CD4-positive, alpha-beta T cell (primary cell): ENCODE measurements at places on chromosomes 3 and 15.

GRCh38 chr3:194329583-194329965 lies 21.6 kb downstream of the CPN2 start:
- DNase-seq: no peak

DNA sequence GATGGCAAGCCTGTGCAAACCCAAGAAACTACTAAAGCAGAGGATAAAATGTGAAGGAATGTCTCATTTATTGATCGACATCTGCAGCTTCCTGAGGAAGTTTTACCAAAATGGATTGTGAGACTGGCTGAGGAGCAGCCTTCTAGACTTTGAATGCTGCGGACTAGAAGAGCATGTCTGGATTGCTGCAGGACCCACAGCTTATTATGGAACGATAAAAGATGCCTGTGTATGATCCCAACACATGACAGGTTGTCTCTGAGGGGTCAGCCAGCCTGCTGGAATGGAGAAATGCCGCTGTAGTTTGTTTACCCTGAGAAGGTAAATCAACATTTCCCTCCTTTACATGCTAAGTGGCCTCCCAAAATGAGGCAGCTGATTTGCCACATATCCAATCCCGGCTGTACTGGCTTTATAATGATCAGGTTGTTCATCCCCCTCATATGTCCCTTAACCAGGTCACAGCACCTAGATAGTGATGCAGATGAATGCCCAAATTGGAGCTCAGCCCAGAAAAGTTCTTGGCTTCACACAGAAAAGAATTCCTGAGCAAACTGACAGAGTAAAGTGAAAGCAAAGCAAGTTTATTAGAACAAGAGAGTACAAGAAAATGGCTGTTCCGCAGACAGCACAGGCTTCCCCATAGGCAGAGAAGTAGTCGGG lies 63.9 kb downstream of the IL12A start:
- DNase-seq: no peak

DNA sequence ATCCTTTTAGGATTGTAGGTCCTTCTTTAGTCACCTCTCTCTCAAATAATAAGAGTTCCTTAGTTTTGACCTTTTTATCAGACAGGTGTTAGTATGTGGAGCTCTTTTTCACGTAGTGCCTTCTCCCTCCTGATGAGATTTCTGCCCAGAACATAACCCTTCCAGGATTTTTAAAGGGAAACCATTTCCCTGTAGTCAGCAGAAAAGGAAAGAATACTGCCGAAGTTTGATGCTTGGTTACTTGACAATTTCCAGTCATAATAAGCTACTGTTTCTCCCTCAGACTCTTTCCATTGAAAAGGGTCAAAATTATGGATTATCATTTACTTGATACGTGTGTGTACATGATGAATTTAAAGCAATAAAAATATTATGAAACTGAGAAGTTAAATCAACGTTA lies 73.1 kb downstream of the VPS8 start:
- no peak for DNase-seq

- no peak for DNase-seq
These were observed 78.3 kb downstream of the ZBTB20 start for GRCh38 chr3:115068799-115069198.

- DNase-seq: no peak
These were observed 262.4 kb downstream of the CPNE4 start for GRCh38 chr3:131772269-131773026.

DNA sequence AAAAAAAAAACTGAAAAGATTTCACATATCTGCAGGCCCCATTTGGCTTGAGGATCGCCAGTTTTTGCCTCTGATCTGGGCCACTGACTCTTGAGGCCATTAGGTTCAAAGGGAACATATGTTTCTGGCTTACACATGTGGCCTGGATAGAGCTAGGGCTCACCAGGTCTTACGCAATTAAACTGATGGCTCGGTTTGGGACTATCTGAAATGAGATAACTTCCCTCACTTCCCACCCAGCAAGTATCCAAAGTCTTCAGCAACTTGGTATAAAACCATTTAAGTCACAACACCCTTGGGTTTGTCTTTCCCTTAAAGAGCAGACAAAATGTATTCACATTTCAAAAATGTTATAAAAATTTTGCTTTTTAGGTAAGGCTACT lies 36.3 kb downstream of the LRIG1 start:
- DNase-seq: no peak

- no peak for DNase-seq
These were observed 235.3 kb downstream of the IGSF11 start for GRCh38 chr3:118799303-118799702.

DNA sequence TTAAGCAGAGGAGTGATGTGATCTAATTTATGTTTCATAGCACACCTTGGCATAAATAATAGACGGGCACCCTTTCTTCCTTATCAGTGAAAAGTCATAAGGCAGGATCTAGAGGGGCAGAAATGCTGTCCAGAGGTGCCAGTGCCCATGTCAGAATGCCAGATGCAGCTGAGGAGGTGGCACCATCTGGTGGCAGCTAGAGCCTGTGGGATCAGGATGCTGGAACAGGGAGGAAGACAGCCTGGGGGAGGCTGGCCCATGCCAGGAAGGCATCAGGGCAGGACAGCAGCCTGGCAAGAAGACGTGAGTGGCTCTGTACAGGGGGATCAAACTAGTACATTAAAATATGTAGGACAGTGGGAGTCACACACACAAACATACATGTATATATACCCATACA lies 16.5 kb downstream of the MYH15 start:
- no peak for DNase-seq

GRCh38 chr15:50250760-50251394 lies 14.6 kb downstream of the HDC start:
- no peak for DNase-seq

DNA sequence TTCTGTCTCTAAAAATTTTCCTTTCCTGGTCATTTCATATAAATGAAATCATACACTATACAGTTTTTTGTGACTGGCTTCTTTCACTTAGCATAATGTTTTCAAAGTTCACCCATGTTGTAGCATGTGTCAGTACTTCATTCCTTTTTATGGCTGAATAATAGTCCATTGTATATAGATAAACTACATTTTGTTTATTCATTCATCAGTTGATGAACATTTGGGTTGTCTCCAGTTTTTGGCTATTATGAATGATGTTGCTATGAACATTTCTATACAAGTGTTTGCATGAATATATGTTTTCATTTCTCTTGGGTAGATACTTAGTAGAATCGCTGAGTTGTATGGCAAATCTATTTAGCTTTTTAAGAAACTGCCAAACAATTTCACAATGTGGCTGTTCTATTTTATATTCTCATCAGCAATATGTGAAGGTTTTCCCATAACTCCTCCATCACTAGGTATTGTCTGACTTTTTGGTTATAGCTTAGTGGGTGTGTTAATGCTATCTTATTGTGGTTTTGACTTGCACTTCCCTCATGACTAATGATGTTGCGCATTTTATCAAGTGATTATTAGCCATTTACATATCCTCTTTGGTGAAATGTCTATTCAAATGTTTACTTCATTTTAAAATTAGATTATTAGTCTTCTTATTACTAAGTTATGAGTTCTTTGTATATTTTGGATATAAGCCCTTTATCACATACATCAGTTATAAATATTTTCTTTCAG lies 21.7 kb upstream of the AP4E1 start:
- DNase-seq: no peak

- no peak for DNase-seq
These were observed 49.8 kb downstream of the TCF12 start for GRCh38 chr15:56968256-56968655.

DNA sequence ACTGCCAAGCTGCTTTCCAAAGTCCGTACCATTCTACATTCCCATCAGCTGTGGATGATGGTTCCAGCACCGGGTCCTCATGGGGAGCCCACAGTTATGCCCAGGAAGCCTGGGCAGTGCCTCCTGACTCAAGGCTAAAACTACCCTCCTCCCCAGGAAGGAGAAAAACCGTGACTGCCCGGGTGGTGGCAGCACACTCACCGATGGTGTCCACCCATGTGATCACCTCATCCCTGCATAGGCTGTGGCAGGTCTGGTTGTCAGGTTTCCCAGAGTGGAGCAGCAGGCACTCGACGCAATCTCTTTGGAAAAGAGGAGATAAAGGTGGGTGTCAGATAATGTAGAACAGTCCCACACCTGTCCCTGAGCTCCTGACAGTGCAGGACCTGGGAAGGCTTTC lies 38.6 kb downstream of the UMPS start:
- DNase-seq: peak; percentile 28

DNA sequence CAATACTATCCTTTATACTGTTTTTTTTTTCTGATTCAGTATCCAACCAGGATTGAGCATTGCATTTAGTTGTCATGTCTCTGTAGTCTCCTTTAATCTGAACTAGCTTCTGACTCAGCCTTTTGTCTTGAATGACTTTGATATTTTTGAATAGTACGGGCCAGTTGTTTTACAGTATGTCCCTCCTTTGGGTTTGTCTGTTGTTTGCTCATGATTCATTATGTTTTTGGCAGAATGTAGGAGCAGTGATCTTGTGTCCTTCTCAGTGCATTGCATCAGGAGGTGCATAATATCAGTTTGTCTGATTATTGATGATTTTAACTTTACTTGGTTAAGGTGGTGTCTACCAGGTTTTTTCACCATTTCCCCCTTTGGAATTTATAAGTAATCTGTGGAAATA lies 20.5 kb downstream of the EXOG start:
- no peak for DNase-seq

DNA sequence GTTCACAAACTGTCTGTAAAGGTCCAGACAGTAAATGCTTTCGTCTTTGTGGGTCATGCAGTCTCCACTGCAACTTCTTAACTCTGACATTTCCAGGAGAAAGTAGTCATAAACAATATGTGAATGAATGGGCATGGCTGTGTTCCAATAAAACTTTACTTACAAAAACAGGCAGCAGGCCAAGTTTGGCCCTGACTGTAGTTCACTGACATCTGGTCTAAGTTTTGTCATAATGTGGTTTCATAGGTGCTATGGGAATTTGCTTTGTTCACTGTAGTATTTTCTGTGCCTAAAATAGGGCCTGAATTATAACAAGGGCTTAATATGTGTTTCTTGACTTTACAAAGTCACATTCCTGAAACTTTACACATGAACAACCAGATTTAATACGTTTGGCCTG lies 186.0 kb upstream of the KBTBD8 start:
- DNase-seq: no peak

DNA sequence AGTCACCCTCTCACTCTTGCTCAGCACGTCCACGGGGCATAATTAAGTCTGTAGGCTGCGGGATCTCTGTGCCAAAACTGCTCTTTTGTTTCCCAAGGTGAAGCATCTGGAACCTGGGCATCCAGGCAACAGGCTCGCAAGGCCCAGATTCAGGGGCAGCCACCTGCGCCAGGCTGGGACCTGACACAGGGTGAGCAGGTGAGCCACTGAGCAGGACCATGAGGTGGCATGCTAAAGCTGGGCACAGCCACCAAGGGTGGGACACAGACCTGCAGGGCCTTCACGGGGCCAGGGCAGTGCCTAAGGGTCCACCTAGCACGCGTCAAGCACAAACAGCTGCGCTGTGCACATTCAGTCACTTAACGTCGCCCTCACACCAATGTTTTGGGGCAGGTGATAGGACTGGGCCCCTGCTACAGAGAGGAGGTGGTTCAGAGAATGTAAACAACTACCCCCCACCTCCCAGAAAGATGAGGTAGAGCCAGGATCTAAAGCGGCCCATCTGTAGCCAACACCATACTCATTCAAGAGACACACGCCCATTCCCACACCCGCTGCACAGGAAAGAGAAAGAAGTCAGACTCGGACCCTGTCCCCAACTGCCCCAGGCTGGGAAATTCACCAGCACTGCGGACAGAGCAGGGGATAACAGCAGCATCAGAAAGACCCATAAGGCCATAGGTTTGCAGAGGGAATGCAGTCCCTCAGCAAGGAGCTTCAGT lies 16.3 kb downstream of the XXYLT1 start:
- DNase-seq: no peak

GRCh38 chr3:124812291-124813265 lies 74.6 kb downstream of the ITGB5 start:
- DNase-seq: no peak
